ENCODE measurements at places on chromosomes 16 and 17.

GRCh38 chr17:82444941-82445521 lies 5.5 kb downstream of the CYBC1 start:
- no peak for DNase-seq

DNA sequence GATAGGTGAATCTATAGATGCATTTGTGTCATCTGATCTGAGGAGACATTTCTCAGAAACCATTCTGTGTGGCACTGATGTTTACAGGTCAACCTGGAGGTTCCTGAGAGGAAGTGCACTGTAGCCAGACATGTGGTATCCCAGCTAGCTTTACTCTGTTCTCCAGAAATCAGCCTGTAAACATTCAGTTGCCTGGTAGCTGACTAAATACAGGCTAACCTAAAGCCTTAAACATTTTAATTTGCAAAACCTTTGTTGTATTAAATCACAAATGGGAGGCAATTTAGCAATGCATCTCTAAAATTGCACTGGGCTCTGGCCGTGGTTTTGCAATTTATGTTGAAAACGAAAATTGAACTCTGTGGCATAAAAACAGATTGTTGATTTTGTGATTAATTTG lies 207.6 kb downstream of the FTO start:
- DNase-seq, result no peak

DNA sequence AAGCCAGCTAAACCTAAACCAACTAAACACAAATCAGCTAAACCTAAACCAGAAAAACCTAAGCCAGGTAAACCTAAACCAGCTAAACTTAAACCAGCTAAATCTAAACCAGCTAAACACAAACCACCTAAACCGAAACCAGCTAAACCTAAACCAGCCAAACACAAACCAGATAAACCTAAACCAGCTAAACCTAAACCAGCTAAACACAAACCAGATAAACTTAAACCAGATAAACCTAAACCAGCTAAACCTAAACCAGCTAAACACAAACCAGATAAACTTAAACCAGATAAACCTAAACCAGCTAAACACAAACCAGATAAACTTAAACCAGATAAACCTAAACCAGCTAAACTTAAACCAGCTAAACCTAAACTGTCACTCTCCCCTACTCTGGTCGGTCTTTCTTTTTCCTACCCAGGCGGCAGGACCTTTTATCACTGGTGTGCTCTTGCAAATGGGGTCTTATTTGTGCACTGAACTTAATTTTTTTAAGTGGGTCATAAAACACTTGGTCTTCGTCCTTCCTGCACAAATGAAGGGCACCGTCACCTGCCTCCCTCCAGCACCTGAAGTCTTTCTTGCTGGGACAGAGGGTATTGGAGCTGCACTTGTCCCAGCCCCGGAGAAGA lies 7.2 kb downstream of the EVPL start:
- no peak for DNase-seq

DNA sequence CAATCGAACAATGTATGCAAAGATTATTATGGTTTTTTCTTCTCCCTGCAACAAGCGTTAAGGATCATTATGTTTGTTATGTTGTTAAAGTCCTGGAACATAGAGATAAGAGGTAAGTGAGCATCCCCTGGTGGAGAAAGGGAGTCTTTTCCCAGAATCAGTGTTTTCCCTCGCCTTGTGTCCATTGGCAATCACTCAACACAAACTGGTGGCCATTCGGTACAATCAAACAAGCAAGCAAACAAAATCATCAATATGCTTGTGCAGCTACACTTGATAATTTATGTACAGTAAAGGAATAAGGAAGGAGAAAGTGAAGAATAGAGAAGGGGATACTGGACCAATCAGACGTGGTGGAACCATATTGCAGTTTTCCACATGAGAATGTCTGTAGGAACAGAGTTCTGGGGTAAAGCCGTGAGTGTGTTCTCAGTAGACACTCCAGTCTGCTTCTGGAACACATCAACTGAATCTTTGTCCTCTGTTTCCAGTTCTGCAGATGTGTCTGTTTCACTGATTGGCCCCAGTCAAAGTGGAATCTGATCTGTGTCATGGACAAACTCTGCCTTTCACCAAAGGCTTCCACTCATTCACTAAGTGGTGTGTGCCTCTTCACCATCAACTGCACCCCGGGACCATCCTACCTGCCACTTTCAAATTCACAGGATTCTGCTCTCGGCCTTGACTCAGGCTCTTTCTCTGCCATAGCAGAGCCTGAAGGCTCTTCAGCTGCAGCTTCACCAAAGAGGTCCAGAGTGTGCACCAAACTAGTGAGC lies 169.5 kb downstream of the AHSP start:
- DNase-seq, result no peak

DNA sequence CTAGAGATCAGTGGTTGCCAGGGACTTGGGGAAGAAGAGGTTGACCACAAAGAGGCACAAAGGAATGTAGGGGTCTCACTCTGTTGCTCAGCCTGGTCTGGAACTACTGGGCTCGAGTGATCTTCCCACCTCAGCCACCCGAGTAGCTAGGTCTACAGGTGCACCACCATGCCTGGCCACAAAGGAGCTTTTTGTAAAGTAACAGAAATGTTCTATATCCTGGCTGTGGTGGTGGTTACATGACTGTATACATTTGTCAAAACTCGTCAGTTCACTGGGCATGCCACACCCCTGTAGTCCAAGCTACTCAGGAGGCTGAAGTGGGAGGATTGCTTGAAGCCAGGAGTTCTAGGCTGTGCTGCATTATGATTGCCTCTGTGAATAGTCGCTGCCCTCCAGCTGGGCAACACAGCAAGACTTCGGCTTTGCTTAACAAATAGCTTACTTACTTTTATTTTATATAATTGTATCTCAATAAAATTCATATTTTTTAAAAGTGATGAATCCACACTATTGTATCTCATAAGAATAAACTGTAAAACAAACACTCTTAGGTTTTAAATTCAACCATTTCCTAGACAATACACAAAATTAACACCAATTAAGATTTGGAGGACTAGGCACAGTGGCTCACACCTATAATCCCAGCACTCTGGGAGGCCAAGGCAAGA lies 5.0 kb downstream of the SKA2 start:
- no peak for DNase-seq

DNA sequence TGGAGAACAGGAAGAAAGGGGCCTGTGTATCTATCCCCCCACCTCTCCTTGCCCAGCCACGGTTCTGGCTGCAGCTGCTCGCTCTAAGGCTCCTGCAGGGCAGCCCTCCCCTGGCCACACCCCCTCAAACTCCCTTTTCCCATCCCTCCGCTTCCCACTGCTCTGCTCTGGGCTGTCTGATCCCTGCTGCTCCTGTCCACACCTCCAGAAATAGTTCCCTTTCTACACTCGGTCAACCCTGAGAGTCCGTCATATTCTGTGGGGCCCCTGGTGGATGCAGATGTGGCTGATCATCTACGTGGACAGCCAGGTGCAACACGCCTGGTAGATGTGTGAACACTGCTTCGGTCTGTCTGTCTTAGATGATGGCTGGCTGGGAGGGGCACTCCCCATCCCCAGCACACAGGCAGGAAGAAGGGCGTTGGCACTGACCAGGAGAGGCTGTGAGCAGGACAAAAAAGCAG lies 19.3 kb upstream of the KRT19 start:
- DNase-seq, result no peak

GRCh38 chr17:63024716-63025115 lies 58.7 kb downstream of the TANC2 start:
- DNase-seq, result no peak

- no peak for DNase-seq
These were observed 84.7 kb upstream of the CLEC3A start for GRCh38 chr16:77937473-77938149.

GRCh38 chr17:65271296-65271695 lies 134.1 kb downstream of the RGS9 start:
- no peak for DNase-seq

DNA sequence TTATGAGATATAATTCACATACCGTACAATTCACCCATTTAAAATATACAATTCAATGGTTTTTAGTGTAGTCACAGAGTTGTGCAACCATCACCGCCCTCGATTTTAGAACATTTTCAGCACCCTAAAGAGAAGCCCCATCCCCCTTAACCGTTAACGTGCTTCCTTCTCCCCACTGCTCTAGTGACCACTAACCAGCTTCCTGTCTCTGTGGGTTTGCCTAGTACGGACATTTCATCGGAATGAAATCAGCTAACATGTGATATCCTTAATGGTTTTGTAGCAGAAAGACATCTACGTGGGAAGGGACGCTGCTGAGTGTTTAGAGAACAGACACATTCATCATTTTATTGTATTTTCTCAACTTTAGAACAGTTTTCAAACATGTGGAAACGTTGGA lies 80.8 kb upstream of the HSBP1 start:
- no peak for DNase-seq

- DNase-seq, result no peak
These were observed 580.2 kb downstream of the CDH11 start for GRCh38 chr16:64541621-64542020.

GRCh38 chr16:86925067-86925791 lies 346.9 kb downstream of the FOXL1 start:
- DNase-seq, result no peak

- DNase-seq, result peak; percentile 17
These were observed 904 bp downstream of the MAP2K3 start for GRCh38 chr17:21285164-21286065.

- DNase-seq, result no peak
These were observed 46.6 kb upstream of the SLC38A10 start for GRCh38 chr17:81341516-81342268.

- no peak for DNase-seq
These were observed 795 bp downstream of the KCTD13 start for GRCh38 chr16:29925105-29925756.

GRCh38 chr17:73998249-73998648 lies 205.2 kb upstream of the RPL38 start:
- no peak for DNase-seq

- no peak for DNase-seq
These were observed 15.2 kb downstream of the MED24 start for GRCh38 chr17:40038882-40039513.

DNA sequence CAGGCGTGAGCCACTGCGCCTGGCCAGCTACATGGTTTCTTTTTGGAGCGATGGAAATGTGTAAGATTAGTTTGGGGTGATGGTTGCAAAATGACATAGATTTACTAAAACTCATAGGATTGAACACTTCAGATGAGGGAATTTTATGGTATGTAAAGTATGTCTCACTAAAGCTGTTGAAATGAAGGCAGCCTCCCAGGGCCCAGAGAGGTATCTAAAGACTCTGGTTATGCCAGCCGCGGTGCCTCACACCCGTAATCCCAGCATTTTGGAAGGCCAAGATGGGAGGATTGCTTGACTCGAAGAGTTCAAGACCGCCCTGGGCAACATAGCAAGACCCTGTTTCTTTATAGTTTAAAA lies 254.9 kb downstream of the PARN start:
- no peak for DNase-seq
